ENCODE measurements at places on chromosomes 2 and 18.

DNA sequence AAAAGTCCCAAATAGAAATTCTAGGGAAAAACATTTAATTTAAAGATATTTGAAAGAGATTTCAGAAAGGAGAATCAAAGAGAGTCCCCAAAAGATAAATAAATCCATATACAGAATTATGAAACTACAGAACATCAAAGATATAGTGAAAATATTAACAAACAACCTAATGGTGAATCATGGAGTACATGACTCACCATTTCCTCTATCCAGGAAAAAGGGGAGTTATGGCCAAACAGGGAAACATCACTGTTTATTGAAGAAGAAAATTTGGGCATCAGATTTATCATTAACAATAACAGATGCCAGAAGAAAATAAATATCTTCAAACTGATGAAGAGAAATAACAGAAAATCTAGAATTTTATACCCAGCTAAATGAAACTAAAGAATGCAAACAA, 448.3 kb downstream of the CDH2 start:
- DNase-seq: no peak

GRCh38 chr18:2850816-2851215, 4.0 kb downstream of the EMILIN2 start:
- DNase-seq: no peak

- DNase-seq: no peak
These were observed 53.7 kb downstream of the SNTG2 start for GRCh38 chr2:1004398-1004797.

DNA sequence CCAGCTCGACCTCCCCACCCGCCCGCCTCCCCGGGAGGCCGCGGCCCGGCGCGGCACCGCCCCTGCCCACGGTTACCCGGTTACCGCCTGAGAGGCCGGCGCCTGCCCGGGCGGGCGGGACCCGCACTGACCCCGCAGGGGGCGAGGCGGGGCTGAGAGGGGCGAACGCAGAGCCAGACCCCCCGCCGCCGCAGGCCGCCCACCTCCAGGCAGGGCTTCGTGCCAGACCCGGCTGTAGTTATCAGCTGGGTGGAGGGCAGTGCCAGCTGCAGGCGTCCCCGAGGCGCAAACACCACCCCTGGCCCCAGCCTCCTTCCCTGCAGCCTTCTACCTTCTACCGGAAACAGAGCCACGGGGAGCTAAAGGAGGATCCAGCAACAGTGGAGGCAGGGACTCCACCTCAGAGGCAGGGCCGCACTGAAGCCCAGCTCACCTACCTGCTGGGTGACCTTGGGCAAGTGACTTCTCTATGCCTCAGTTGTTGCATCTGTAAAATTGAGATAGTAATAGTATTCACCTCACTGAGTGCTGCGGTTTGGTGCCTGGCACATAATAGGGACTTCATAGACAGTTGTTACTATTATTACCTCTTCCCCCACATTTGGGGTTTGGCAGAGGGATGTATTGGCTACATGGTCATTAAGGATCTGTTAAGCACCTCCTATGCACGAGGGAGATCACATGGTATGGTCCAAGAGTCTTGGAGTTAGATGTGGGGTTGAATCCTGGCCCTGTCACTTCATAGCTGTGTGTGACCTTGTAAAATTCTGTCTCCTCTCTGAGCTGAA, 231.6 kb upstream of the SMAD2 start:
- DNase-seq: peak; percentile 41

GRCh38 chr2:94861308-94862152, 9.7 kb upstream of the TEKT4 start:
- peak; percentile 22 for DNase-seq

- no peak for DNase-seq
These were observed 74.1 kb upstream of the SMAD7 start for GRCh38 chr18:49024804-49025421.

- peak; percentile 20 for DNase-seq
These were observed 4.8 kb upstream of the SNED1 start for GRCh38 chr2:240993446-240994170.

DNA sequence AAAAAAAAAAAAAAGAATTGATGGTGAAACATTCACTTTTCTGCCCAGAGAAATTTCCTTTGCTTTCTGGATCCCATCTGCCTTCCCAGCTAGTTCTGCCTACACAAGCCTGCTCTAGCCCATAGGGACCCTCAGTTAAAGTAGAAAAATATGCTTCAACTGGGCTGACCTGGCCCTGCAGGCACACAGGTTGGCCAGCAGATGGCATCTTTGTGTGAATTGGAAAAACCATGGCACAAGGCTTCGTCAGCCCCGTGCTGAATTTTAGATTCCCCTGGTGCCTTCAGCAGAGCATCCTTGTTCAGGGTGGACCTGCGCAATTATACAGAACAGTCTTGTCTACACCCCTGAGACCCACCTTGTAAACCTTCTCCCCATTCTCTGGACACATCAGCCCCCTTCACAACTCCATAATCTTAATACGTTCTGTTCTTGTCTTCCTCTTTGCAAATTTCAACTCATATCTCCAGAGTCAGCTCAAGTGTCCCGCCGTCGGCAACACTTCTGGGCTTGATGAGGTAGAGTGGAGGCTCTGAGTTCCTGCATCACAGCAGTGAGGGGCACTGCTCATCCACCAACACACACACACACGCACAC, 114.5 kb downstream of the INSIG2 start:
- peak; percentile 46 for DNase-seq

DNA sequence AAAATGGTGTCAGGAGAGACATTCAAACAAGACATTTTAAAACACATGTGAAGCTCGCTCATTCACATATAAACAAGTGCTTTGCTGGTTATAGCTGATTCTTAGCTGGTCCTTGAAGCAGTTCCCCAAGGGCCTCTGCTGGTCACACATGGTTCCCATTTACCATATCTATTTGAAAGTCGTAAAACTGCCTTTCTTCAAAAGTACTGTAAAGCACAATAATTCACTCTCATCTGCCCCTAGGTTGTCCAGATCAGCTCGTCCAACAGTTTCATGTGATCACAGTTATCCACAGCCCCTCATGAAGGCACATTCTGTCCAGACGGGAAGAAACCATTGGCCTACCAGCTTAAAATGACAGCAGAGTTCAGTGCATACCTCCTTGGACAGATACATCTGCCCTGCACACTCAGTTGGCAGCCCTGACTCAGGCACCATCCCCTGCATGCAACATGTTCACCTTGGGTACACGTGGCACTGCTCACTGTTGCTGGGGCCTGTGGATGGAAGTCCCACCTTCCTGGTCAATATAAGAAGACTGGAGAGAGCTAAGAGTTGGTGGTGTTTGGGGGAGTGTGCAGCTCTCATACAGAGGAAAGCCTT, 108.0 kb upstream of the HAAO start:
- DNase-seq: no peak

DNA sequence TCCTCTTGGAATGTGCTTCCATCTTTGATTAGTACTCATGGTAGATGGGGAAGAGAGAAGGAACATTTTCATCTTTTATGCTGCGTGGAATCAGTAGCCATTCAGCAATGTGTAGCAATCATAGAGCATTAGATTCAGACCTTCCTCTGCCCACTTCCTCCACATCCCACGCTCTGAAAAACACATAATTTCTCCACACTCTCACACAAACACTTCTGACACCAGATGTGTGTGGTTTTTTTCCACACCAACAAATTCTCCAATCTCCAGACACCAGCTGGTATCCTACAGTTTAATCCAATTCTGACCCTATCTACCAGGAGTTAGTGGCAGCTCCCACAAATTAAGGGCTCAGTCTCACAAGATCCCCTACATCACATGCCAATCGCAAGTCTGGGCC, 103.3 kb downstream of the AOX1 start:
- no peak for DNase-seq

GRCh38 chr18:48206887-48207286, 202.3 kb downstream of the ZBTB7C start:
- DNase-seq: no peak

DNA sequence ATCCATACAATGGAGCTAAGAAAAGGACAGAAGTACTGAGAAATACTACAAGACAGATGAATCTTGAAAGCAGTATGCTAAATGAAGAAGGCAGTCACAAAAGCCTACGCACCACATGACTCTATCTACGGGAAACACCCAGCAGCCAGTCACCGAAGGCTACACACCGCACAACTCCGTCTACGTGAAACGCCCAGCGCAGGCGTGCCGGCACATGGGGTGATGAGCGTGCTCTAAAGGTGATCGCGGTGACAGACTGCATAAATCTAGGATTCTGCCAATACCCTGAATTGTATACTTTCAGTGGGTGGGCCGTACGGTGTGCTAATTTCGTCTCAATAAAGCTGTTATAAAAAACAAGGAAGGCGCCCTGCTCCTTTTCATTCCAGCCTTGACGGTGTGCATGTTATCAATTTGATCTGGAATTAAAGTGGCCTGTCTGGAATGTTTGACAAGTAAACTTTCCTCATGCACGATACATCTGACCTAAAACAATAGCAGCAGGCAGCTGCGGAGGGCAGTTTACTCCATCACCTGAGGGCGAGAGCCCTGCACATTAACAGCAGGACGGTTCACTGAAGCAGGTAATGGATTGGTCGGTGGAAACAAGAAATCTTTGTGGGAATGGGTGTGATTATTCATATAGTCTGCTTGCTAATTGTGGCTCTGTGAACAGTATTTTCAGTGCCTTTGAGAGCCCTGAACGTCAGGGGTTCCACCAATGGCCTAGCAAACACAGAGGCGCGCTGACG, 86.2 kb upstream of the SALL3 start:
- DNase-seq: no peak

- DNase-seq: no peak
These were observed 66.0 kb upstream of the ST3GAL5 start for GRCh38 chr2:85954590-85955458.

DNA sequence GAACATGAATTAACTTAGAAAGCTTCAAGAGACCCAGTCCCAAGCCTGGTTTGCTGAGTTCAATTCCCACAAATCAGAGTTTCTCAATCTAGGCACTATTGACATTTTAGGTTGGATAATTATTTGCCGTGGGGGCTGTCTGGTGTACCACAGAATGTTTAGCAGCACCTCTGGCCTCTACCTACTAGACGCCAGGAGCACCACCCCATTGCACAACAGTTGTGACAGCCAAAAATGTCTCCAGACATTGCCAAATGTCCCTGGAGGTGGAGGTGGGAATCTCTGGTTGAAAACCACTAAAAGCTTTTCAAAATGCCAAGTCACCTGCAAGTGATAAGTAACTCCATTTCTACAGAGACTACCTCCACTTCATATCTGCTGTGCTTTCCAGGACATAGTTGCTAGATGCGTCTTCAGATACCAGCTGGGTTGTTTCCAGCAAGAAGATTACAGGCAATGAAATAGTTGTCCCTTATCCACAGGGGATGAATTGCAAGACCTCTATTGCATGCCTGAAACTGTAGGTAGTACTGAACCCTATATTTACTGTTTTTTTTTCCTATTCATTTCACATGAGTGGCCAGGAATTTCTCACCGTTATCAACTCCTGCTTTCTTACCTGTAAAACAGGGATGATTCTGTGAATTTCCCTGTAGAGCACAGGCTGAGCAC, 554.3 kb downstream of the ZEB2 start:
- no peak for DNase-seq

- no peak for DNase-seq
These were observed 251.6 kb upstream of the NCKAP5 start for GRCh38 chr2:133819906-133820305.

DNA sequence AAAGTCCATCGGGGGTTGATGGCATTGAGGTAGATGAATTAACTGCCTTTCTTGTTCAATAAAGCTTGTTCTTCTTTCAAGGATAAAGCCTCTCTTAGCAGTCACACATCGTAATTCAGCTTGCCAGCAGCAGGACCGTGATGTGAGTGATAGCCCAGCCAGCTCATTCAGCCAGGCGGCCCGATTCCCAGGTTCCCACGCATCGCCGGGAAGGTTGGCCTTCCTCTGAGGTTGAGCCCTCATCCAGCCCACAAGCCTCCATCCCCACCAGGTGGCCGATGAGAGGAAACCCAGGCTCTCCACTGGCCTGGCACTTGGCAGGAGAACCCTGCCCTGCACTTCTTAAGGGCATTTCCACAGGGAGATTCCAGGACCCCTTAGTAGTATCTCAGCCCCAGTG, 4.7 kb downstream of the AGAP1 start:
- DNase-seq: peak; percentile 43

DNA sequence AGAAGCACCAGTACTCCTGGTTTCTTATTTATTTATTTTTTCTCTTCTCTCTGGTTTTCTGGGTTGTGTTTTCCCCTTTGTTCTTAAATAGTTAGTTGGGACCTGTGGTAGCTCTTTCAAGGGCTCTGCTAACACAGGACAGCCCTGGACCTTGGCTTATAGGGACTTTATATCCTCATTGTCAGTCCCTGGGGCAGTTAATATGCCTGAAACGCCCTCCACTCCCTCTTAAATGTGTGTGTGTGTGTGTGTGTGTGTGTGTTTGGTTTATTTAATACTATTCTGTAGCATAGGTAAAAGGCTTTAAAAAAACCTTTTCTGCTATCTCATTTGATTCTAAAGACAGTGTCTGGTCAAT, 54.6 kb downstream of the GATA6 start:
- no peak for DNase-seq

GRCh38 chr2:219183151-219183772, 5.2 kb downstream of the RETREG2 start:
- peak; percentile 13 for DNase-seq

- DNase-seq: no peak
These were observed 273.6 kb downstream of the SCG2 start for GRCh38 chr2:223328578-223328977.

DNA sequence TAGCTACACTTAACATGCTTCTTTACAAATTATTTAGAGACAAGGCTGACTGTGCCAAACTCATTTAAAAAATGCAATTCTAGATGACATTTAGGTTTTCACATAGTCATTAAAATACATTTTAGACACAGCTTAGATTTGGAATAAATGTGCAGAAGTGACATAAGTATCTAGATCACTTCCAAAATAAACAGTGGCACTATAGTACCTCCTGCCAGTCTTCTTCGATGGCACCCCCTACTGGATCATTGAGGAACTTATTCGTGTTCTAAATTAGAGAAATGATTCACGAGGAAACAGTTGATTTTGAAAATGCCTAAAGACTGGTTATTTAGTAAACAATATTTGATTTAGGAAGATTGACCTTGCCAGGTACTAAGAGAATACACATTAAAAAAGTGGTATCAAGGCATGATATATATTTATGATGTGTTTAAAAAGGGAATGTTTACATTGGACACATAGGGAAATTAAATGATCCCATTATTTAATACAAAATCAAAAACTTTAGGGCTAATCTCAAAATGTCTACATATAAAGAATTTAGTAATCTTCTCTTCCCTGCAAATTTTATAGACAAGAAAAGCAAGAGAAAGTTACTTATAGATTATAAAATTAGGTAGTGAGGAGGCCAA, 323.9 kb downstream of the XIRP2 start:
- DNase-seq: peak; percentile 56

DNA sequence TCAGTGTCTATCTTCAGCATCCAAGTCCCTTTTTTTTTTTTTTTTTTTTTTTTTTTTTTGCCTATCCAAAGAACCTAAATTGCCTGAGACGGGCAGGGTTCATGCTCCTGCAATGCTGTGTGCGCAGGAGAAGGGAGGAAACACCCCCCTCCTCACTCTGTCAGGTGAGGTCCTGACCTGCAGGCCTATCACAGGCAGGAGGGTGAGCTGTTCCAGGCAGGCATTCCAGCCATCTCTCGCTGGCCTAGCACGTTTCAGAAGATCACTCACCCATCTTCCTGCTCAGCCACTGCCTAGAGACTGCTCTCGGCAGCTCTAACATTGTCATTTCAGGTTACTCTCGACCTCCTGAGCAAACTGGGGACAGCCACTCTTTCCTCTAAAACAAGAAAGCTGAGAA, 48.4 kb upstream of the LAPTM4A start:
- no peak for DNase-seq

GRCh38 chr2:176612736-176613135, 343.5 kb downstream of the MTX2 start:
- no peak for DNase-seq

GRCh38 chr2:223043164-223043941, 8.6 kb upstream of the KCNE4 start:
- no peak for DNase-seq

- DNase-seq: no peak
These were observed 7.6 kb upstream of the SERPINB12 start for GRCh38 chr18:63534615-63535014.
